ENCODE measurements at places on chromosomes 5 and 9.

DNA sequence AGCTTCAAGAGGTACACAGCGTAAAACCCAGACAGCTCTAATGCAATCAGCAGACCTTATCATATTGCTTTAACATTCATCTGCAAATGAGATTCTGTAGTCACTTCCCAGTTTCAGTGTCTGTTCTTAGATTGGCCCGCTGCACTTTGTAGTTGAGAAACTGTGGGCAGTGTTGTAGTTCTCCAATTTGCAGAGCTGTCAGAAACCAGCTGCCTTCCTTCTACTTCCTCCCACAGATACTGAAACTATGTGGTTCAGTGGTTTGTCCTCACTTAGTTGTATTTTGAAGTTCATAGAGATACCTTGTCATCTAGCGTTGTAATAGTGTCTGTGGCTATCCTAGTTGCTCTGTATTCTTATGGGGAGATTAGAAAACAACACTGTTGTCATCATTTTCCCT lies 39.6 kb upstream of the TRIM36 start:
- DNase-seq: no peak

DNA sequence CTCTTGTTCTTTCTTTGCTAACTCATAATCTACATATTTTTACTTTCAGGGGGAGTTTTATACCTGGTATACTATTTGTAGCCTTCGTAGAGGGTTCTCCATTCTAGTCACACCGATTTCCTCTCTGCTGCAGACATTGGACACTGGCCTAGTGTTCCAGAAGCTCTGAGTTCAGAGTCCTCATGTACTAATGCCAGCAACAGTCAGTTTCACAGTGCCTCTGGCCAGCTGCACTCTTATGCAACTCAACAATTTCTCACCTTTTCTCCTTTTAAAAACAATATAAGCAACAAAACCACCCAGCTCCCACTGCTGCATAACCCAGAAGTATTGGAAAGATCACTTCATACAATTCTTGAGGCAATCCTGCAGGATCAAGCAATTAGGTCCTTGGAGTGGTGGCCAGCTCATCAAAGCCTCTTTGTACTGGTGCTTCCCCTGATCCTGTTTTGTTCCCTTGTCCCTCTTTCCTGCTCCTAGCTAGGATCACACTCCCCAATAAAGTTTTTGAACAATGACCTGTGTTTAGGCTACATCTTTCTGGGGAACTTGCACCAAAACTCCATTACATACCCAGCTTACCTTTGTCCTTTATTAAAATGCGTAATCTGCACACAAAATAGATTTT lies 98.1 kb upstream of the TUT7 start:
- no peak for DNase-seq

DNA sequence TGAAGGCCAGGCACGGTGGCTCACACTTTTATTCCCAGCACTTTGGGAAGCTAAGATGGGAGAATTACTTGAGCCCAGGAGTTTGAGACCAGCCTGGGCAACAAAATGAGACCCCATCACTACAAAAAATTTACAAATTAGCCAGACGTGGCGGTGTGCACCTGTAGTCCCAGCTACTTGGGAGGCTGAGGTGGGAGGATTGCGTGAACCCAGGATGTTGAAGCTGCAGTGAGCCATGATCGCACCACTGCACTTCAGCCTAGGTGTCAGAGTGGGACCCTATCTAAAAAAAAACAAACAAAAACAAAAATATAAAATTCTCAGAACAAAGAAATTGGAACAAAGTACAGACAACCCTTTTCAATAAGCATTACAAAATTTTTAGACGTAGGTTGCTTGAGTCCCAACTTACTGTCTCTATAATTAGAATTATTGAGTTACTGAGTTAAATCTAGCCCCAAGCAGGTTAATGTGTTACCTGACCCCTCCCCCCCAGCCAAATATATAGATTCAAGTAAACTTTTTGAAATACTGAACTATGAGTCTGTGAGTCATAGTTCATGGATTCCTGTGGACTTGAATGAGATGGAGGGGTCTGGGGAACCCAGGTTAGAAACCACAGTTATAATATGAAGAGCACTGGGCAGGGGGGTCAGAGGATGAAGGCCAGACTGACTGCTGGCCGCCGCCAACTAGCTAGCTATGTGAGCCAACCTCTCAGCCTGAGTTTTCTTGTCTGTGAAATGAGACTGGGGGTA lies 173.1 kb downstream of the AOPEP start:
- peak; percentile 18 for DNase-seq

GRCh38 chr5:169875091-169875728 lies 105.1 kb downstream of the INSYN2B start:
- DNase-seq: peak; percentile 66

DNA sequence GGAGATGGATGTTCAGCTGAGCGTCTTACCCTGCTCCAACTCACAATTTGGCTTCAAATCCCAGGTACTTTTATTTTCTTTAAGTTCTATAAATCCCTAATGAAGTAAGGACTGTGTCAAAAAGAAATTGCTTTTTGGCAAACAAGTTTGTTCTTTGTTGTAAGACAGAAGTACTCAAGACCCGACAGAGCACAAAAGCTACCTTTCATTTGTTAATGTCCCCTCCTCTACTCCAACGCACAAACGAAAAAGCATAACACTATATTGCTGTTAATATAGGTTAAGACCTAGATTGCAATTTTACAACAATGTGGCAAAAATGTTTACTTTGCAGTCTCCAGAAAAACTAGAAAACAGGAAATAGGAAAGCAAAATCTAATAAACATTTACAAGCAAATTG lies 595.4 kb upstream of the DMAC1 start:
- no peak for DNase-seq

DNA sequence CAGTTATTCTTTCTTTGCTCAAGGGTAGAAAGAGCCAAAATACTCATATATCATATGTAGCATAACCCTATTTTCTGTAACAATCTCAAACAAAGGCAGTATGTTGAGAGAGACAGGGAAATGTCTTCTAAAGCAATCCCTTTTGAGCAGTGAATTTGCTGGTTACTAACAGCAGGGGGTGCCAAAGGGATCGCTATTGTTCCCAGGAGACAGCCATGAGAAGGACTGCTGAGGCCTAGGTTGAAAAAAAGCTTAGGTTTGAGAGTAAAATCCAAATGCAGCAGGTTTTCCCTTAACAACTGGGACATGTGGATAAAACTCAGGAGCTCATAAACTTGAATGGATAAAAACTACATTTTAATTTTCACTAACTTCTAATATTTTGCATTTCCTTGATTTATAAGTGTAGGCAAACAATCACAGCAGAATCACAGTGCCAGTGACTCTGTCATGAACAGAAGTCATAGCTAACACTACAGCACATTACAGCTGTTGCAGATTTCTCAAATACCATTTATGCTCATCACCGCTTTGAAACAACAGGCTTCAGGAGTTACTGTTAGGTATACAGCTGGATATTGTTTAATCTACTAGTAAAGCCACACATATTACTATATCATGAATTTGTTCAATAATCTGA lies 148.4 kb downstream of the MAPKAP1 start:
- DNase-seq: peak; percentile 77

GRCh38 chr5:95686651-95687050 lies 3.9 kb upstream of the SPATA9 start:
- no peak for DNase-seq

GRCh38 chr9:15509931-15510788 lies 610 bp downstream of the PSIP1 start:
- DNase-seq: peak; percentile 25

- no peak for DNase-seq
These were observed 288.7 kb downstream of the CSNK1G3 start for GRCh38 chr5:123800640-123801039.

DNA sequence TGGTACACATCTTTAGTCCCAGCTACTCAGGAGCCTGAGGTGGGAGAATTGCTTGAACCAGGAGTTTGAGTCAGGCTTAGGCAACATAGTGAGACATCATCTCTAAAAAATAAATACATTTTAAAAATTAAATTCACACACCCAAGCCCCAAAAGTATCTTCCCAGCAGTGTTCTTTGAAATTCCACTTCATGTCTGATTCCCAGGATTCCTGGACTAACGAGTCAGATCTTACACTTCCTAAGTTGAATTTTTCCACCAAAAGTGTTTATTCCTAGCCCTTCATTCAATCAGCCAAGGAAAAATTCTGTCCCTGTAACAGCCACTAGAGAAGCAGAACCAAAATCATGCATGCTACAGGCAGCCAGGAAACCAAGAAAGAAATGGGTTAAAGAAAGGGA lies 970.9 kb downstream of the EFNA5 start:
- no peak for DNase-seq

GRCh38 chr5:14428302-14429081 lies 153.1 kb upstream of the OTULINL start:
- no peak for DNase-seq

DNA sequence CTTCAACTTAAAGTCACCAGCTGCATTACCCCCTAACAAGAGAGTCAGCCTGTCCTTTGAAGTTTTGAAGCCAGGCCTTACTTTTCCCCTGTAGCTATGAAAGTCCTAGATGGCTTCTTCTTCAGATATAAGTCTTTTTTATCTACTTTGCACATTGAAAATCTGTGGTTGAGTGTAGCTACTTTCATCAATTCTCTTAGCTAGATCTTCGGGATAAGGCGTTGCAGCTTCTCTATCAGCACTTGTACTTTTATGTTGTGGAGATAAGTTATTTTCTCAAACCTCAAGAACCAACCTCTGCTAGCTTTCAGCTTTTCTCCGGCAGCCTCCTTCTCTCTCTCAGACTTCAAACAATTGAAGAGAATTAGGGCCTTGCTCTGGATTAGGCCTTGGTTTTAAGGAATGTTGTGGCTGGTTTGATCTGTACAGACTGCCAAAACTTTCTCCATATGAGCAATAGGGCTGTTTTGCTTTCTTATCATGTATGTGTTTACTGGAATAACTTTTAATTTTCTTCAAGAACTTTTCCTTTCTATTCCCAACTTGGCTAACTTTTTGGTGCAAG lies 21.6 kb downstream of the CATSPER3 start:
- no peak for DNase-seq

DNA sequence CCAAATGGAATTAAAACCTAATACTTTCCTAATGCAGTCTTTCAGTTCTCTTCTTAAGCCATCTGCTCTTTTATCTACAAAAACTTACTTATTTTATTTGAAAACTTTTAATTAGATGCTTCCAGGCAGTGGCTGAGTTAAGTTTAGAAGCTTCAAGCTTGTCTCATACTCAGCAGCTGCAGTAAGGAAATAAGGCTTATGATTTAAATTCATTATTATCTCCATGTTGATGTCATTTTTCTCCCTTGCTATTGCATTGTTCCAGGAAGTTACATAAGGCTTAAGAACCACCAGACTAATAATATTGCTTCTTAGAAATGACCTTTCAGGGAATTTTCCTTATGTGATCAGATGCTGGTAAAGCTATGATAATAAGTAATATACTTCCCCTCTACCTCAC lies 119.6 kb downstream of the PPP2R2B start:
- DNase-seq: no peak

- DNase-seq: no peak
These were observed 264.5 kb upstream of the PRR16 start for GRCh38 chr5:120199559-120199958.

DNA sequence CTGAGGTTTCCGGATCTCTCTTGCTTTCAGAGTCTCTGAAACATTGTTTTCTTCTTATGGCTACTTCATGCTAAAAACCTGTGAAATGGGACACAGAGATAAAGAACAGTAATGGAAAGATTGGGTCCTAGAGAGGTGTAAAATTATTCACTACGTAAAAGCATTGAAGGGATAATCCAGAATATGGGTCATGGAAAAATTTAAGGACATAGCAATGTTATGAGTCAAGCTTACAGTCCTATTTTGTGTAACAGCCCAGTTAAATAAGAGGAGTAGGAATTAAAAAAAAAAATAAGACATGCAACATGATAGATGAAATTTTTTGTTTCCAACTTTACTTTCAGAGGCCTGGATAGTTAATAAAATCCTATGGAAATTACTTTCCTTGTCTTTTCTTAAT lies 61.9 kb upstream of the ELL2 start:
- DNase-seq: no peak

DNA sequence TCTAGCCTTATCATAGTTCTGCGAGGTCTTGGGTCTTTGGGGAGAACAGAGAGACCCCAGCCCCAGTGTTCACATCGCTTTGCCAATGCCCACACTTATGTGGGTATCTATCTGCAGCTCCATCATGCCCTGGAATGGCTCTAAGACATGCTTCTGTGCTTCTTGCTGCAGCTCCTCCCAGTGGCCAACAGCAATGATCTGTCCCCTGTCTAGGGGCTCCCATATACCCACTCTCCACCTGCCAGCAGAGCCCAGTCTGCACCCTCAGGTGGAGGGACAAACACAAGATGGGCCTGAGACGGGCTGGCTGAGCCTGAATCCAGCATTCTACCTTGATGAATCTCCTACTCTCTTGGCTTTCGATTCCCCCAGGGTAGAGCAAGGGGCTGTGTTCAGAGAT lies 14.6 kb upstream of the DAP start:
- DNase-seq: no peak

DNA sequence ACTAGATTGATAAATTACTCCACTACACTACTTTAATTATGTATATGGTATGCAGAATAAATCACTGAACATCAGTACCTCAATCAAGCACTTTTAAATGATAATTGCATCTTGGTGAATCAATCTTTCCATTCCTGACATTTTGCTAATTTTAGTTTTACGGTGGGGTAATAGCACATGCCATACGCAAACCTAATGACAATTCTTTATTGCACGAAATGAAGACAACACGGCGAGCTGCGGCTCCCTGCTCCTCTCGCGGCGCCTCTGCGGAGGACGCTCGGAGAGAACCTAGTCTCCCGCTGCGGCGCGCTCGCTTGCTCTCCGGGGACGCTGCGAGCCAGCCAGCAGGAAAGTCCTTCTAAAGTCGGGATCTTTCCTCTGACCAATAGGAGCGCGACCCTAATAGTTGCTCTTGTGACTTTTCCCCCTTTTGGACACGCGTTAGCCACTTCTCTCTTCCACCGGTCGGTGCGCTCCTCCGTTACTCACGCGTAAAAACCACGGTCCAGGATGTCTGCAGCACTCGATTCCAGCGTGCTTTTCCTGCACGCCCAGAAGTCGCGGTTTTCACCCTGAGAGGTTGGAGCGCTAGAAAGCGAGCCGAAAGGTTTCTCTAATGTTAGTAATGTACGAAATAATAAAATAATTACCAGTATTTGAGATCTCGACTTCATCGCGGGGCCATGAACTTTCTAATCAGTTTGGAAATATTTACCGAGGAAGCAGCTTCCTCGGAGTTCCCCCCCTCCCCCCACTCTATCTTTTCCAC lies 1.0 kb upstream of the MEF2C start:
- no peak for DNase-seq

Measured in MCF 10A (cell line).